Activated CD8-positive, alpha-beta memory T cell treated with anti-CD3 and anti-CD28 coated beads for 24 hours (primary cell): ENCODE measurements at places on chromosomes 6 and 20.

DNA sequence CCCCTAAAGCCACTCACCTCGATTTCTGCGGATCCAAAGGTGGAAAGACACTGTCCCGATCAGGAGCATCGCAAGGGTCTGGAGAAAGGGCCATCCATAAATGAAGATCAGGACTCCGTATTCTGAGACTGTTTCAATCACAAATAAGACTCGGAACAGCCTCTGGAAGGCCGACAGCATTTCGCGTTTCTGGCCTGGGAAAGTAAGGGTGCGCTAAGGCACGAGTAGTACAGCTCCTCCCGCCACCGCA lies 44.6 kb downstream of the DPPA5 start:
- DNase-seq: no peak

DNA sequence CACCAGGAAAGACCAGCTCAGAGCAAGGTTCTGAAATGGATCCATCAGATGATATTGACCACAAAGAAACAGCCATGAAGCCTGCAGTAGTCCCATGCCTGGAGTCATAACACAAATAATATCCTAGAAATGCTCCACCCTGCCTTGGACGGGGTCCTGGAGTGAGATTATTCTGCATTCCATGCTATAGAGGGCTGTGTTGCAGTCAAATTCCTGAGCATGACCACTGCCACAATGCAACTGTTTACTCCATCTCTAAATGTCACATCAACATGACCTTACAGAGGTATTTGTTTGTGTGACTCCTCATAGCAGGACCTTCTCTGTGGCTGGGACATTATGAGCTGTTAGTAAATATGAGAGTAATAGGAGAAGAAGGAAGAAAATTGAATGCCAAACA lies 257.5 kb upstream of the TCF21 start:
- no peak for DNase-seq

- no peak for DNase-seq
These were observed 69.7 kb downstream of the MDN1 start for GRCh38 chr6:89749918-89750317.

- no peak for DNase-seq
These were observed 111.9 kb downstream of the MAP3K4 start for GRCh38 chr6:161103475-161103874.

DNA sequence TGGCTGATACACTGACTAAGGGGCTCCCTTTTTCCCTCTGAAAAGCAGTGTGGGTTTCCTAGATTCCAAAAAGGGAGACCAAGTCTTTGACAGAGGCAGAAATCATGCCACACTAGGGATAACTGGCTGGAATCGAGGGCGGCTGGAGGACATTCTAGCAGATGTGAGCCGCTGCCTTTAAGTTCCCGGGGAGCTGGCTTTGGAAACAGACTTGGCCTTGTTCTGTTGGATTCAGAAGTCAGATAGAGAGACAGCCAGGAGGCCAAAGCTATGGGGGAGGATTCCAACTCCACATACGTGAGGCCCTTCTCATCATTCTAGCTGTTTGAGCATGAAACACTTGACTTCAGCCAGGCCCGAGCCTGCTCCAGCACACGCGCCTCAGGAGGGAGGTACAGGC lies 109.9 kb upstream of the FOXC1 start:
- DNase-seq: no peak

- DNase-seq: no peak
These were observed 24.6 kb upstream of the ID4 start for GRCh38 chr6:19812512-19813119.

GRCh38 chr6:36204068-36204753 lies 7.7 kb downstream of the BRPF3 start:
- DNase-seq: peak; percentile 64

- DNase-seq: peak; percentile 44
These were observed 6.3 kb upstream of the MROH8 start for GRCh38 chr20:37185686-37186085.

DNA sequence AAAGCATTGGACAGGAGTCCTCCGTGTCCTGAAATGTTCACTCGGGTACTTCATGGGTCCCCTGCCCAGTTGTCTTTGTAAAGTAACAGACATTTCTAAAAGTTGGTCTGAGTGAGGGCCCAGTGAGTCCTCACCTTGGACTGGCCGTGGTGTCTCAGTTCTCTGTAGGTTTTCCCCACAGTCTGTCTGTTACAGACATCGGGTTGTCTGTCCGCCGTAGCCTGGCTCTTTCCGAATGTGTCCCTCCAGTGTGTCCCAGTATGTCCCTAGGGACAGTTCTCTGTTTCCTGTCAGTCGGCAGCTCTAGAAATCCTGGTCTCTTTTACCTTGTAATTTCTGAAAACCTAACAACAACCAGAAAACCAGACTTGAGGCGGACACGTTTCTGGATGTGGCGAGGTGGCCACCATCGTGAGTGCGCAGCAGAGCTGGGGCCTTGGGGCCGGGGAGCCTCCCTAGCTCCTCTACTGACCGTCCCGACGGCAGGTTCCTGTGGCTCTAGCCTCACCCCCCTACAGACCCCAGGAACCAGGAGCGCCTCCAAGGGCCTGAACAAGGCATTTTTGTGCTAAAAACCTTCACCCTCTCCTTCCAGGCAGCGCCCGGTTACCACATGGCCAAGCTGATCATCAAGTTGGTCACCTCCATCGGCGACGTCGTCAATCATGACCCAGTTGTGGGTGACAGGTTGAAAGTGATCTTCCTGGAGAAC lies 42.2 kb downstream of the PYGB start:
- no peak for DNase-seq

DNA sequence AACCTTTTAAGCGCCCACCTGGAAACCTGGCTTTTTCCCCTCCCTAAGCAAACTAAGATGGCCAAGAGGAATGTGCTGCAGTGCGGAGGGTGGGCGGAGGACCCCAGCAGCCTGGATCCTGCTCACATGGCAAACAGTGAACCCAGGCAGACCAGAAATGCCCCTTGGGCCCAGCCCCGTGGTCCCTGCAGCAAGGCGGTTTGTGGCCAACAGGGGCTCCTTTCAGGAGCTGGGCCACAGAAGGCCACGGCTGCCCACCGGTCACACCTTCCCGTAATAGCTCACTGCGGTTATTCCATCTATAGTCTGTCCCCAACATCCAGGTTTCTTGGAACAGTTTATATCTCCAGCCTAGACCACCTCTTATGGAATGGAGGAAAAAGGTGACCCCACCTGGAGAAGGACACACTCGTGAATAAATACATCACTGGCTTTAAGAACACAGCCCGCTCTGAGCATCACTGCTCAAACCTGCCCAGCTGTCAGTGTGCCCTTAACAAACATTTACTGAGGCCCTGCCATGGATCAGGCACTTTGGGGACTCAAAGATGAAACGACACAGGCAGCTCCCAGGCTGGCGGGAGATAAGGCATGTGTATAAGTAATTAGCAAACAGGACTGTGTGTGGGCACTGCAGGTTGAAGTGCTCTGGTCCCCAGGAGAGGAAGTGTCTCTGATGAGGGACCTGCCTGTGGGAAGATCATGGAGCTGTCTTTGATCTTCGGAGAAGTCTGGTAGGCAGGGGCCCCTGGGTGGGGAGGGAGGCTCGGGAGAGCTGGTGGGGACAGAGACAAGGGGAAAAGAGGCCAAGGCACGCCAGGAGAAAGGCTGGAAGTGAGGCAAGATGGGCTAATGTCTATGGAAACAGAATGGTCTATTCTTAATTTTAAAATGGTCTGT lies 3.2 kb upstream of the TUBB1 start:
- DNase-seq: peak; percentile 51

GRCh38 chr20:63963348-63963741 lies 6.4 kb downstream of the ZNF512B start:
- DNase-seq: no peak

DNA sequence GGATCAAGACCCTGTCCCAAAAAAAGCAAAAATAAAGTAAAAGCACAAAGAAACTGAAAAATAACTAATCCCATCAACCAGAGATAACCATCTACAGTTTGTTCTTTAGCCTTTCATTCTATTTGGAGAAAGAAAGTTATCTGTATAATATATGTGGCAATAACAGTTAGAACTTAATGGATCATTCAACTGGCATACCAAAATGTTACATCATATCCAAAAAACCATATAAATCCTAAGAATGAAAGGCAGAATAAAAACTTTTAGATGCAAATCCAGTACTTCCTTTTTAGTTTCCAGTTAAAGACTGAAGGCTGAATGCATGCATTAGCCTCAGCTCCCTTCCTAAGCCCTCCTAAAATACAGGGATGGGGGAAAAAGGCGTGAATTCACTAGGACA lies 25.2 kb downstream of the ILRUN start:
- no peak for DNase-seq

DNA sequence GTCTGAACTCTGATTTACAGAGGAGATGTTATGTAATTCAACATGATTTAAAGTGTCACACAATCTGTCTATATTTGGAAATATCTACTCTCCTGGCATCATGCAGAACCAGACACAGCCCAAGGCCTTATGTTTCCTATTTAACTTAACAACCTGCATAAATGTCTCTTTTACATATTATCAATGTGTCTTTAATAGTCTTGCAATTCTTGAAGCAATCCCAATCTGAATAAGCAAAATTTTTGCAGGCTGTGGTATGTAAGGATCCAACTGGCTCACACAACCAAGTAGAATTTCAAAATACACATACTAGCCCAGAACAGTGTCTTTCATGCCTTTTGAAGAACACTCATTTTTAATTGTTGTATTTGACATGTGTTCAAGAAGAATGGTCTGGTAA lies 443.2 kb downstream of the MAFB start:
- no peak for DNase-seq

DNA sequence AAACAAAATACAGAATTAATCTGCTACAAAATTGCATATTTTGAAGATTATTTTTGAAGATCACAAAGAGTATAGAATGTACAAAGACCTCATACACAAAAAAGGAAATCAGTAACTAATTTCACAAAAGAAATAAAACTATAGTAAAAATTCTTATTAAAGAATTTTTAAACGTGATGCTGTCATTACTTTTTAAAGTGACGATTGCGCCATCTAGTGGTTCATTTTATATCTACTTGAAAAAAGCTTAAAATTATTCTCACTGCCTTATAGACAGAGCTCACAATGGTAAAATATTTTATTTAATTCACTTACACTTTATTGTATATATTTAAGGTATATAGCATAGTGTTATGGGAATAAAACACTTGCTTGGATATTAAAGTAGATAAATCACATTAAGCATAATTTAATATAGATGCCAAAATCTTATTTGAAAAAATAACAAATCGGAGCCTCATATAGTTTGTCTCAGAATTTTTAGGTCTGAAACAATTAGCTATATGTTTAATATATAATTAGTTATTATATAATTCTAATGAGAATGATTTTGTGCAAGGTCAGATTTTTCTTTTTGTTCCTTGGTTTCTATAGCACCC lies 128.8 kb downstream of the PHF3 start:
- DNase-seq: no peak

DNA sequence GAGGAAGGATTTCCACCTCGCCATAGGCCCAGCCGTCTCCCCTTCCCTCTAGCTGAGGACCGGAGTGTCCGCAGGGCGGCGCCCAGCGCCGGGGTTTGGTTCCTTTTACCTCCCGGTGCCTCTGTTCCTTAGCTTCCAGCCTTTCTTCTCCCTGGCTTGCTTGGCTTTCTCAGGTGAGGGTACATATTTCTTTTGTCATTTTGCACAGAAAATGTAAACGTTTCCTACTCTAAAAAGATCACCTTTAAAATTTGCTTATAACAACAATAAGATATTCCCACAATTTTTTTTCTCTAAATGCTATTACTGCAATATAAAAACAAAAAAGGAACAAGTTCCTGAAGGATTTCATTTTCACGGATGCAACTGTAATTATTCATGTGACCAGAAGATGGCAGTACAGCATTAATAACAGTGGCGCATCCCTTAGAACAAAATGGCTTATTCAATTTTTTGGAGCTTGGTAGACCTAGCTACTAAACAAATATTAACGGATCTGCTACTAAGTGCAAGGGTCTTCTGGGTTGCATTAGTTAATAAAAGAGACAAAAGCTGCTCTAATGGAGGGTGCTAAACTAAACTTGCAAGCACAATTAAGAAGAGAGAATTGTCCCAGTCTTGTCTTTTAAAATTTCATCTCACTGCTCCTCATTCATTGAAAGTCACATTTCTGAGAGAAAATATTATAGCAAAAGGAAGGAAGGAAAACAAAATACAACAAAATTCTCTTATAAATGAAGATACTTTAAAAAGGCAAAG lies 172.9 kb downstream of the ADGRG6 start:
- DNase-seq: peak; percentile 56

GRCh38 chr6:53066077-53066417 lies 843 bp downstream of the FBXO9 start:
- peak; percentile 71 for DNase-seq

GRCh38 chr20:20611167-20611566 lies 101.3 kb downstream of the RALGAPA2 start:
- no peak for DNase-seq

DNA sequence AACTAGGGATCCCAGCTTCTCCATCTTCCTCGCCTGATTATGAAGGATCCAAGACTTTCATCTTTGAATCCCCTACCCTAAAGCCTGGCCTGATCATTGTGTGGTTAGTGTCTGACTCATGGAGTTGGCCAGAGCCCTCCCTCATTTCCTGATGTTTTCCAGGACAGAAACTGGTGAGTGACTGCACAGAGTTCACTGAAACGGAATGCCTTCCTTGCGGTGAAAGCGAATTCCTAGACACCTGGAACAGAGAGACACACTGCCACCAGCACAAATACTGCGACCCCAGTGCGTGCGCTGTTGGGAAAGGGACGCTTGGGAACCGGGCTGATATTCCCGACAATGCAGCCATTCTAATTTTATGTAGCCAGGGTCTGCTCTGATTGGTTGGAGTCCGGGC lies 4.0 kb downstream of the CD40 start:
- no peak for DNase-seq

DNA sequence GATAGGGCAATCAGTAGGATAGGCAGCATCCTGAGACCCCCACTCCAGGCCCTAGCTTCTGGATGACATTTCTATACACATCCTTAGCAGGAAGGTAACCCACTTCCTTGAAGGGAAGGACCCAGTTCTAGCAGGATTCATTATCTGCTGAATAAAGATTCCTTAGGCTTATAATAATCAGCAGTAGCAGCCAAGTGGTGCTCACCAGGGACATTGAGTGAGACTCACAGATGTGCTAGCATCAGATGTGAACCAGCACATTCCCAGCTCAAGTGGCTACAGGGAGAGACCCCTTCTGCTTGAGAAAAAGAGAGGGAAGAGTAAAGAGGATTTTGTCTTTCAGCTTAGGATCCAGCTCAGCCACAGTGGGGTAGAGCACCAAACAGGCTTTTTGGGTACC lies 244.8 kb upstream of the UFL1 start:
- no peak for DNase-seq

DNA sequence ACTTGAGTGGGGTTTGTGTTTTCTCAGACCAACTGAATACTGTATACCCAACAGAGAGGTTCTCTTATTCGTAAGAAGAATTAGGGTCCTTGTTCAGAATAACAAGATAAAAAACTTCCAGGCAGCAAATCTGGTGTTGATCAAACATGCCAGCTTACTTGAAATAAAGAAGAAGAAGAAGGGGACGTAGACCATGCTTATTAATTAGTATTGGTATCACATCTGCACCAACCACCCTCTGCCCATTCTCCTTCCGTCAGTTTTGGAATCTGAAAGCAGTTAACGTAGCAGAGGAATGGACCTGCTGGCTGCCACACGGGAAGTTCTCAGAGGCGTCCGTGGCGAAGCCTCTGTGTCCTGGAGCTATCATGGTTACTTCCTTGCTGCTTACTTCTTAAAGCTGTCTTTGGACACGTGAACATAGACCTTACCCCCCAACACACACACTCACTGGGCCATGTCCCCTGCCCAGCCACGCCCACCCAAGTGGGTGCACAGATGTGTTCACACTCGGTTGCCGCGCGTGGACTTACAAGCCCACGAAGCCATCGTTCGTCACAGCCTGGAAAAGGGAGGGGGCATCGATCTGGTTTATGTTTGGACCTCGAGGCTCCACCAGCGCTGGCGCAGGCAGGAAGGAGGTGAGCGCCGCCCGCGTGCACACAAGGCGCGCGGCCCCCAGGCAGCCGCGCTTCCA lies 4.1 kb upstream of the DLL1 start:
- peak; percentile 55 for DNase-seq
